ENCODE measurements at places on chromosomes 5 and 9. TPM values are rescaled to one million over a fixed set of nuclear protein-coding genes. Genes with fewer than 3 reads are reported as not detected.

DNA sequence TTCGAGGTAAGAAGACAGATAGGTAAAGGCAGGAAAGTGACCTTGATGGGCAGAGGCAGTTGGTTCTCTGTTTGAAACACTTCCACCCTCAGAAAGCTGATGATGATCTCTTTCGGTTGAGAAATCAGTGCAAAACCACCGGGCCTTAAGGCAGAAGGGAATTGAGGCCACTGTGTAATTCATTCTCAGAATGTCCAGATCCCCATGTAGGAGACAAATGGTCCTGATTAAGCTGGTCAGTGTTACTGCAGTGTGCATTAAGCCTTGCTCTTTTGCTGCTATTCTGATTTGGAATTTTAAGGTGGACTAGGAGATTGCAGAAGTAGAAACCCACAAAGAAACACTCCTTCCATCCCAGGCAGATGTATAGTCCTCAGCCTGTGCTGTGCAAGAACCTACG lies 255.2 kb downstream of the ARHGAP26 start:
- no peak for DNase-seq

GRCh38 chr9:124894035-124894740 lies 32.3 kb downstream of the ARPC5L start:
- no peak for DNase-seq

GRCh38 chr9:994005-994404 lies 17.6 kb downstream of the DMRT3 start:
- no peak for DNase-seq

DNA sequence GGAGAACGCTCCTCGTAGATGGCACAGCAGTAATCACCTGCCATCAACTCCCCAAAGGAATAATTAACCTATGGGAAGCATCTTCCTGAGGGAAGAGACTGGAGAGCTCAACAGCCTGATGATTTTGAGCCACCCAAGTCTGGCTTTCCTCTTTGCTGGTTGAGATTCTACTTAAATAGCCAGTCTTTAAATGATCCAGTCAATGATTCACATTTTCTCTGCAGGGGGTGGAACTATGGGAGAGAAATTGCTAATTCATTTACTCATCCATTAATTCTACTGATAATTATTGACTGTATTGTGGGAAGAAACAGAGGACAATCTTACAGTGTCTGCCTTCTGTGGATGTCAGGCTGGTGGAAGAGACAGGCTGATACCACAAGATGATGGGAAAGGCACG lies 355.0 kb upstream of the PANK3 start:
- no peak for DNase-seq

- no peak for DNase-seq
Observed at GRCh38 chr9:92608909-92609445, 61.0 kb downstream of the IPPK start.

Gene ASPN
- polyA plus RNA-seq = 33.5 TPM

Gene PCAT7
- 0.14 TPM for polyA plus RNA-seq

Measured in left renal pelvis (tissue), 4 donors.